ENCODE measurements at places on chromosomes 11 and 22.

DNA sequence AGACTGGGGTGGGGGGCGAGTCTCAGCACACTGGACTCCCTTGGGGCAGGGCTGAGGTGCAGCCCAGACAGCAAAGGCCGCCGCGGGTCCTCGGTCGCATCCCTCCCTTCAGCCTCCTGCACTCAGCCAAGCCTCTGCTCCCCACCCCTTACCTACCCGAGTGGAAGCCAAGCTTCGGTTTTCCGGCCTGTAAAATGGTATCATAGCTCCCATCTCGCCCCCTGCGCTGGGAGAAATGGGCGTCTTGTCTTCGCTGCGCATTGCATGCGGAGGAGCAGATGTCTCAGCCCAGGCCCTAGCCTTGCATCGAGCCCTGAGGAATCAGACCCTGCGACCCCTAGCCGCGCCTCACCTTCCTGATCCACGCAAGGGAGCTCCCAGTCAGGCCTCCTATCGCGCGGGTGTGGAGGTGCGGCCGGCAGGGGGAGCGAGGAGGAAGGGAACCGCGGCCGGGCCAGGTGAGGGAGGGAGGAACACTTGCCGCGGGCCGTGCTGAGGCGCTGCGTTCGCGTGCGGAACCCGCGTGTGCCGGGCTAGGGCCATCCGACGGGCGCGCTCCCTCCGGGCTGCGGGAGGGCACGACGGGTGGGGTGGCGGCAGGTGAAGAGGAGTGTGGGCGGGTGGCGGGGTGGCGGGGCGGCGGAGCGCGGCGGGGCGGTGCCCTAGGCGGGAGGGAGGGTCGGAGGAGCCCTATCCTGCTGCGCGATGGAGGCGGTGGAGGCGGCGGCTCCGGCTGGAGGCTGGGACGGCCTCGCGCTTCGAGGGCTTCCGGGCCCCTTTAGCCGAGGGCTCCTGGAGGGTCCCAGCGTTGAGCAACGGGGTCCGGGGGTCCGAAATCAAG is 4.1 kb upstream of the TBX1 start:
- no peak for DNase-seq

DNA sequence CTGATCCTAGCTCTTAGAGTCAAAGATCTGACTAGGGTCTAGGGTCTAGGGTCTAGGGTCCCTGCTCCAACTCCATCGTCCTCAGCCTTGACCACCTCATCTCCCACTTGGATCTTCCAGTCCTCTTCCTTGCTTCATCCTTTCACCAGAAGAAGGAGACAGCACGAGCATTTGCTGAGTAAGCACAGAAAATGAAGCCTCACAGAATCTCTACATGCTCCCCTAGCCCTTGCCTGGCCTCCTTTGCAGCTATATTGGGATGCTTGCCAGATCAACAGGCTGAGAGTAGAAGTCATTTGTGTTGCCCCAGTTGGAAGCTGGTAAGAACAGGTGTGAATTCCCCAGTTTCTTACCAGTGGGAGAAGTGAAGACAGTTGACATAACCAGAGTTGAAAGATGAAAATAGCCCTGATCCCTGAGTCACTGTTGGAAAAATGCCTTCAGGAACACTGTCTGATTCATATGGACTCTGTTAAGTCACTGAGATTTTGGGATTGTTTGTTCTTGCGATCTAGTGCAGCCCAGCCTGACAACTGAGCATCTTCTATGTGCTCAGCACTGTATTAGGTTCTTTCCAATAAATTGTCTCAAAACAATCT is 552.5 kb downstream of the INSC start:
- DNase-seq, result no peak

DNA sequence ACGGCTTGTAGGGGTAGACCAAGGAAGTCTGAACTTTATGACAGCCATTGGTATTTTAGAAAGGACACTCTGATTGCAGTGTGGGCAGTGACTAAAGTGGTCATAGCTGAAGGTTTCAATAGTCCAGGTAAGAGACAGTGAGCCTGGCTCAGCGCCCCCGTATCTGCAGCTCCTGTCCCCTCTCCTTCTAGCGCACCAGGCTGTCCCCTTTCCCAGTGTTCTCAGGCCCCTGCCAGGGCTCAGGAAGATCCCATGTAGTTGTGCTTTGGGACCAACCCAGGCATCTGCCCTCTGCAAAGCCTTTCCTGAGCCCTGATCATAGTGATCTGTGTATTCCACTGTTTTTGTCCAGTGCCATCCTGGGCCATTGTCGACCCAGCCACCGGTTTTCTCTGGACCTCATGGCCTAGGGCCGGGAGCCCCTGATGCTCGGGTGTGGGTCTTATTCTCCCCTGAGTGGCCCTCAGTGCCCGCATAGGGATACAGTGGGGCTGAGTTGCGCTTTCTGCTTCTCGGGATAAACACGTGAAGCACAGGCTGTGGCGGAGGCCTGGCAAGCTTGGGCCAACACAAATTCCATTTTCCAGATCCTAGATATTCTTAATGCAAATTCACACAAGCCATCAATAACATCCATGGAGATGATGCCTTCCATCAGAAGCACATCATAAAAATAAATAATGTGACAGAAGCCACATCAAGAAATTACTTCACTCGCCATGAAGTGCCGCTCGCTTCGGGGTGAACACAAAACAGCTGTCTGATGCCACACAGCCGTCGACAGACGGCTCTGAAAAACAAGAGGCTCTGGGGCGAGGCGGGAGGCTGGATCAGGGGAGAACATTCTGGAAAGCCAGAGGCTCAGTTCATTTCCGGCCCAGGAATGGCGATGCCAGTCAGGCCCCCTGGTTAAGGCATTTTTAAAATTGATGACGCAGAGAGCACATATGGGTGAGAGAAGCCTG is 805.0 kb downstream of the TBC1D22A start:
- no peak for DNase-seq

GRCh38 chr11:102451681-102452460 is 694 bp downstream of the TMEM123 start:
- DNase-seq, result no peak

- DNase-seq, result no peak
These were observed 29.7 kb upstream of the TEF start for GRCh38 chr22:41352058-41352457.

DNA sequence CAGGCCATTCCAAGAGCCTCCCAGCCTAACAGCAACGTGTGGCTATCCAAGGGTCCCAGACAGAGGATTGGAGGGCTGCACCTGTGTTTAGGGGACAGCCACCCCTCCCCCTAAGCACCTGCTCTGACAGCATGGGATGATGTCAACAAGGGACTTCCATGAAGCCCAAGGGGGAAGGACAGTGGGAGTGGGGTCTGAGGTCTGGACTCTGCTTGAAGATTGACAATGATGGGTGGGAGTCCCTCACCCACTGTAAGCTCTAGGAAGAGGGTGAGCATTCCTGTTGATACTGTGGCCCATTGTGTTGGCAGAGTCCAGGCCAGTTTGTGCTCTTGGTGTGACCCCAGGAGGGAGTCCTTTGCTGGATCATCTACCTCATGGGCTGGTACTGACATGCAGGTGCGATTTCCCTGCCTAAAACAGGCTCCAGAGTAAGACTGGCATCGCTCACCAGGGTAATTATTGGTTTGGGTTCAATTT is 46.9 kb upstream of the TUB start:
- DNase-seq, result no peak

DNA sequence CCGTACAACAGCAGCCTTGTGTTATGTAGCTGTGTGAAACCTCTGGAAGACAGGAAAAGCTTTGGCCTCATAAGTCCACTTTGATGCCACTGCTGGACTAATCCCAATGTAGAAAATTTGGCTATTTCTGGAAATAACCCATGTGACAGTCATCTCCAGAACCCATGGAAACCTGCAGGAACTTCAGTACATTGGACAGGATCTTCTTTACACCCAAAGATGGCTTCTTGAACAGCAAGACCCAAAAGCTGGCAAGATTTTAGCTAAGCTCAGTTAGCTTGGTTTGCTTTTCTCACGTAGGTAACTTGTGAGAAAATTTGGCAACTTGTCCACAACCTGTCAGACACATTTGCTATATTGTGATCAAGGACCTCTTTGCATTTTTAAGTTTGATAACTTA is 74.8 kb upstream of the RCN1 start:
- DNase-seq, result no peak

DNA sequence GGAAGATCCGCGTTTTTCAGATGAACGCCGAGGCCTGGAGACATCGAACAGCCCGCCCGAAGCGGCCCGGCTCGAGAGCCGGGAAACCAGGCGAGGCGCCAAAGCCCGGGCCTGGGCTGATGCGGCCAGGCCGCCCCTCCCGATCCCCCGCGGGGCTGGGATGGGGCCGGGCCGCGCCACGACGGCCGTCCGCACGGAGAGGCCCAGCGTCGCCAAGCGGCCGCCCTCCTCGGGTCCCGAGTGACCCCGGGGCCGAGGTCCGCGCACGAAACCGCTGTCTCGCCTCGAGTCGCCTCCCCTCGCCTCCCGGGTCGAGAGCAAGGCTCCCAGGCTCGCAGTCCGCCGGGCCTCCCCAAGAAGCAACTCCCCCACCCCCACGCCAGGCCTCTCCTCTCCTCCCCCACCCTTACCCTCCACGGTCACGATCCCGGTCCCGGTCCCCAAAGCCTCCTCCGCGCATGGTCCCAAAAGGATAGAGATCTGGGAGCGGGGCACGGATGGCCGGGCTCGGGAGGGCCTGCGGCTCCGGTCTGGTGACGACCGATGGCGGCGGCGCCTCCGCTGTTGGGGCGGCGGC is 482 bp downstream of the DDX17 start:
- no peak for DNase-seq

- no peak for DNase-seq
These were observed 565 bp downstream of the NUCB2 start for GRCh38 chr11:17277024-17277584.

DNA sequence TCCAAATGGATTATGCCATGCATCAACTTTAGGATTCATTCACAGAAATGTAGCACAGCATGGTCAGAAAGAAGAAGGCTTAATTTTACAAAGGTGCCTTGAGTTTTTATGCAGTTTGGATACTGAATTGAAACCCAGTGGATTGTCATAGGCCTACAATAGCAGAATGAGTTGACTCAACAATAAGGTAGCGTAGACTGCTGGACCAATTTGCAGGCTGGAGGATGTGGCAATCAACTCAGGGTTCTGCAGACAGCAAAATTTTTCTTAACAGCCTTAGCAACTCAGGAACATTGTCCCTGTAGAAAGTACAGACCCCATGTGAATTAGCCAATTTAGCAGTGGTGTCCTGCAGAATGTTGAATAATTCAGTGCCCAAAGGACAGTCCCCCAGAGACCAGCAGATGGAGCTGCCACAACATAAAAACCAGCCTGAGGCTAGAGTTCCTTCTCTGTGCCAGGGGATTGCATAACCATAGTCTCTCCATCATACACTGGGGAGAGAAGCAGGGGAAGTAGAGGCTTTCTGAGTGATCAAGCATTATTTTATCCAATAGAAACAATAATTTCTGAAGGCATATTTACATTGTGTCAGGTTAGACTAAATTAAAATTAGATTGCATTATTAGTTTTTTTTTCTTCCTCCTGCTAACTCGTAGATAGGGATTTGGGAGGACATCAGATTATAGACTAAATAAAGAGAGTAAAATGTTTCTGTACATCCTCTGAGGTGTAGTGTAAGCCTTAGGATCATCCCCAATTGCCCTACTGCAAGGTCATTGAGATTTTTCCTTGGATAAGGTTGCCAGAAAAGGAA is 20.3 kb upstream of the MRPL17 start:
- DNase-seq, result no peak

- no peak for DNase-seq
These were observed 132.2 kb downstream of the NAV2 start for GRCh38 chr11:19844806-19845205.

GRCh38 chr22:49317369-49317768 is 510.3 kb downstream of the BRD1 start:
- DNase-seq, result no peak

GRCh38 chr11:33829430-33830141 is 55.3 kb upstream of the FBXO3 start:
- DNase-seq, result no peak

DNA sequence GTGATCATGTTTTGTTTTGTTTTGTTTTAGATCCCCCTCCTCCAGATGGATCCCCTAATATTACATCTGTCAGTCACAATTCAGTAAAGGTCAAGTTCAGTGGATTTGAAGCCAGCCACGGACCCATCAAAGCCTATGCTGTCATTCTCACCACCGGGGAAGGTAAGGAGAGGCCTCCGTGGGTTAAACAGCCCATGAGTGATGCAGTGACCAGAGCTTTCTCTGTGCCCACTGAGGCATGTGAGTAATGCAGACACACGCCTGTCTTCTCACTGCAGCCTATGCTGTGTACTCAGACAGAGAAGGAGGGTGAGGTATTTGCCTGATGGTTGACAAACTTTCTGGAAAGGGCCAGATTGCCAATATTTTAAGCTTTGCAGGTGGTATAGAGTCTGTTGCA is 73.7 kb upstream of the OR4B1 start:
- DNase-seq, result no peak

- DNase-seq, result no peak
These were observed 33.5 kb upstream of the RTL6 start for GRCh38 chr22:44531487-44531886.

DNA sequence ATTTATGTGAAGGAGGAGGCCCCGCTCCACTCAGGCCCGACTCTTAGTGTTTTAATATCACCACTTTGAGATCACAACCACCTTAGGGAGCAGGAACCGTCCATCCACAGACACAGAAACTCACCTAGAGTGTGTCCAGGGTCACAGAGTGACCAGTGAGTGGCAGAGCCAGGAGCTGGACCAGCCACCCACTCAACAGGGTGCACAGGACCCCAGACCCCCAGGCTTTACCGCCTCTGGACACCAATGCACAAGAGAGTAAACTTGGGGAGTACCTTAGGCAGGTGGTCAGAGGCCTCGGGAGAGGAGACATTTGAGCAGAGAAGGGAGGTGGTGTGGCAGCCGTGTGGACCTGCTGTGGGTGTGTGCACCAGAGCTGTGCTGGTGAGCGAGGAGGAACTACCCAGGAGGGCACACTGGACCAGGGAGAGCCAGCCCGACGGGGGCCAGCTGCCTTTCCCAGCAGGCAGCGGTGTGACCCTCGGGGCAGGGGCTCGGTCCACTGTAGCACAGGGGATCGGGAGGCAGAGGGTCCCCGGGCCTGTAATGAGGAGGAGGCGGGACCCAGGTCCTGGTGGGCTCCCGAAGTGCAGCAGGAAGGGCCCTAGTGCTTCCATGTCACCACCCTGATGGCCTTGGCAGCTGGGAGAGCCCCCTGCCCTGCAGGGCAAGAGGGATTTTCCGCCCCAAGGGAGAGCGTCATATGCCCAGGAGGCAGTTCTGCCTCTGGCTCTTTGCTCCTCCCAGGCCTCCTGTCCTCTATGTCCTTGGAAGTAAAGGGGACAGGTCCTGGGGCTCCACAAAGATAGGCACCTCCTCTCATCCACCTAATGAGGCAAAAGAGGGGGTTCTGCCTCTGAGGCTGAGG is 7.5 kb upstream of the NLRP6 start:
- DNase-seq, result no peak

DNA sequence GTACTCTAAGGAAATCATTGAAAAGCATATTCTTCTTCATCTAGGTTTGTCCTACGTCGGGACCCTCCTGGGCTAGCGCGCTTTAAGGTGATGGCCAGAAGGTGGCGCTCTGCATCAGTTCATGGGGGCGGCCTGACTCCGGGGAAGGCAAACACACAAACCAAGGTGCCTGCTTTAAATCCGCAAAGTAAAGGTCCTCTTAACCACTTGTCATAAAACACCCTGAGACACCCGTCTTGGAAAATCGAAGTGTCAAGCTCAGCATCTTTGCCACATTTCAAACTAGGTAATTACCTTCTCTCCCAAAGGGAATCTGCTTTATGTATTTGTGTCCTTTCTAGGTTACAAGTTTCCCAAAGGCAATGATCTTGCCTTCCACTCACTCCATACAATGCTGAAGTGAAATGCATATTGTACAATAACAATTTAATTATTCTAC is 33.9 kb downstream of the LMO2 start:
- no peak for DNase-seq

Measured in NCI-H2081 treated with DMSO at 0.1 percent for 48 hours (cell line).